ENCODE measurements at places on chromosomes 7 and 10.

GRCh38 chr10:30687698-30688213, 58.2 kb upstream of the LYZL2 start:
- DNase-seq, result peak; percentile 83

GRCh38 chr10:7773845-7774801, 13.7 kb downstream of the KIN start:
- DNase-seq, result no peak

DNA sequence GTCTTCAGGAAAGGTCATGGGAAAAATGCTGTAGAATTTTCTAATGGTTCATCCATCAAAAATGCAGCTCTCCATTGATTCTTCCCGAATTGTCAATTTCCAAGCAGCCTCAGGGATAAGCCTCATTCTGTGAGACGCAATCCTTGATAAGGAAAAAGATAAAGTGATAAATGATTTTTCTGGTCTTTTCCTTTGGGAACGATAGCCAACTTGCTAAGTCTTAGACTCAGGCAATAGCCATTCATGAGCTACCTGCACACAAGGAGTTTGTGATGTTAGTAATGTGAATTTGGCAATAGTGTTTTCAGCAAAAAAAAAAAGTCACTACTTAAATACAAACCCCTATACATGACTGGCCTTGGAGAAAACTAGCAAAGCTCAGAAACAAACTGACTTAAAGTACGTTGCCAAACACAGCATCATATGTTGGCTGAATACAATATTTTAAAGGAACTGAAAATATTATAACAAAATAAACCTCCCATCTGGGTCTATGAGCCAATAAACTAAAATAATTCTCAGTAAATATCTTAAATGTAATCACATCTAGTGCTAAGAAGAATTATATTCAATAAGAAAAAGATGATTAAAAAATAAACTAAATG, 75.5 kb downstream of the KLF6 start:
- no peak for DNase-seq

DNA sequence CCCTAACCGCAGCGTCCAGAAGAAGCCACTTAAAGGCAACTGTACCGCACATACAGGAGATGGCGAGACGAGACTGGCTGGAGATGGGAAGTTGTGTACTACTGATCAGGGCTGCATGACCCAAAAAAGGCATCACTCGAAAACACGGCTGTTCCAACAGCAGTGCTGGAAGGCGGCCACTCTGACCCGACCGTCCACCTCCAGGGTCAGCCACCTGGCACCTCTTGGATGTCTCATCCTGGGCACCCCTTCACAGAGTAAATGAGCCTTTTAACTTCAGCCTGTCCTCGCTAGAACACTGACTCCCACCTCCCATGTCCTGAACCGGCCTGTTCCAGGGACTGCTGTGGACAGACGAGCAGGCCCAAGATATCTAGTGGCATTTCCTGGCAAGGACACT, 180.7 kb downstream of the DIP2C start:
- no peak for DNase-seq

DNA sequence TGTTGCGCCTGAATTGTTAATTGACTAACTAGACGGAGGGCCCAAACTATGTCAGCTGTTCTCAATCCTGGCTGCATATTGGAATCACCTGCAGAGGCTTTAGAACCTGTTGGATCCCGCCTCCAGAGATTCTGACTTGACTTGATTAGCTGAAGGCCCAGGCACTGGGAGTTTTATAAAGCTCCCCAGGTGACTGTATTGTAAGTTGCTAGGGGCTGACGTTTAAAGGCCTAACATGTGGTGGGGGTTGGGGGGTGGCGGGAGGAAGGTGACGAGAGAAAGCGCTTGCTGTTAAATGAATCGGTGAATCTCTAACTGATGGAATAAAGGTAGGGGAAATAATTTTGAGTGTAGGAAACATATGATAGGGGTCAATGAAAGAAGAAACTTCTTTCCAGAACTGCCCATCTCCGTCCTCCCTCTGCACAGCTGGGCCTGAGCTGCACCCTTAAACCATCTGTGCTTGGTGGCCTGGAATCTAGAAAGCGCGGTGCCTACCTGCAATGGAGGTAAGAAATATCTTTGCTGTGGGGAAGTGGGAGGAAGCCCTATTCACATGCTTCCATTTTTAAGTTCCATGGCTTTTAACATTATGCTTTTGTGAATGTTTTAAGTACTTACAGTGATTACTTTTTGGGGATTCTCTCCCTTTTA, 225.0 kb upstream of the FAM3C start:
- DNase-seq, result no peak

DNA sequence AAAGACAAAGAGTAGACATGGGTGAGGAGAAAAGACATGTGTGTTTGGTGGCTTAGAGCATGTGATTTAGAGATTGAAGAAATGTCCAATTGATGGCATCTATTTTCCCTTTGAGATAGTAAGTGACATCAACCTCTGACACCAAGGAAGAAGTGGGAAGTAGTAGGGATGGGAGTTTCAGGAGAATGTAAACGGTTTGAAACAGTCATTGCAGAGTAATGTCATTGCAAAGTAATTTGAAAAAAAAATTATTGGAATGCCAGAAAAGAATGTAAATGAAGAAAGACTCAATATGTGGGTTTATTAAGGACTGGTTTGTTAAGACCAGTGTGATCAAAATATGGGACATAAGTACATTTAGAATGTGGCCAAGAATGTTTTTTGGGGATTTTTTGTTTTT, 26.6 kb downstream of the GNG11 start:
- peak; percentile 74 for DNase-seq

- no peak for DNase-seq
These were observed 27.0 kb downstream of the PRKAG2 start for GRCh38 chr7:151849879-151850260.

GRCh38 chr10:109961174-109962001, 38.1 kb upstream of the XPNPEP1 start:
- peak; percentile 26 for DNase-seq

DNA sequence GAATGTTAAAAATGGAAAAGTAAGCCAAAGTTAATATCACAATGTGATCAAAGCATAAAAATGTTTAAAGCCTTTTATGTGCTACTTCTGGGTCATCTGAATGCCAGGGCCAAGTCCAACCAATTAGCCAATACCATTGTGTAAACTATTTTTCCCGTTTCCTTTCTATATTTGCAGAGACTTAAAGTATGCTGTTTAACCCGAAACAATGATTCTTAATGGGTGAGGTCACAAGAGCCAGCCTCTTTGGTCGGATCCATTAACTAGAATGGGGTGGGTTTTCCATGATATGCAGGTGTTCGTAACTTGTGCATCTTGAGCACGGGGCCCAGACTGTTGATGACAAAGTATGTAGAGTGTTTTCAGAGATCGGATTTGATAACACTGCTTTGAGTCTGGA, 111.3 kb upstream of the IGFBP3 start:
- no peak for DNase-seq

GRCh38 chr7:92877367-92877766, 41.0 kb upstream of the CDK6 start:
- no peak for DNase-seq
